ENCODE measurements at places on chromosomes 4 and X.
A peak's percentile ranks its signal among the peaks of the same experiment; 100 is the strongest.

DNA sequence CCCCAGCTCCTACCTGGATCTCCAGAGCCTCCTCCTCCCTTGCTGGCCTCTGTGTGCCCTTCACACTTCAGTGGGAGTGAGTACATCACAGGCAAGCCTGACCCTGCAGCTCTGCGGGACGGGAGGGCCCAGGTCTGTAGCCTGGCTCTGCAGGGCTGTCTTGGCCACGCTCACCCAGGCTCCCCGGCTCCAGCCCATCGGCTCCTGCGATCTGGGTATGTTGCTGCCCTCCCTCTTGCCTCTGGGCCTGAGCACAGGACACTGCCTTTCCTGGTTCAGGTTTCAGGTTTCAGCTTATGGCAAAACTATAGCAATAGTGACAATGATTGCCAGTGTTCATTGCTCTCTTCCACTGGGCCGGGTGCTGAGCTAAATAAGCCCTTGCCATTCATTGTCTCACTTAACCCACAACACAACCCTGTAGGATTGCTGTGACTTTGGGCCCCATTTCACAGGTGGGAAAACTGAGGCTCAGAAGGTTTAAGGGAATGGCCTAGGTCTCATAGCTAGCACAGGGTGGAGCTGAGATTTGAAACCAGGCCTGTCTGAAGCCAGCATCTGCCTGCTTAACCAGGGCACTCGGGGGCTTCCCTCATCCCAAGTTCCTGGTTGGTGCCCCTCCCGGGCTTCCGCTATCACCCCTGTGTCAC, 44.6 kb upstream of the SORCS2 start:
- DNase-seq = no peak

- DNase-seq = peak; percentile 33
Observed at GRCh38 chrX:119853444-119853843, 681 bp upstream of the UPF3B start.

DNA sequence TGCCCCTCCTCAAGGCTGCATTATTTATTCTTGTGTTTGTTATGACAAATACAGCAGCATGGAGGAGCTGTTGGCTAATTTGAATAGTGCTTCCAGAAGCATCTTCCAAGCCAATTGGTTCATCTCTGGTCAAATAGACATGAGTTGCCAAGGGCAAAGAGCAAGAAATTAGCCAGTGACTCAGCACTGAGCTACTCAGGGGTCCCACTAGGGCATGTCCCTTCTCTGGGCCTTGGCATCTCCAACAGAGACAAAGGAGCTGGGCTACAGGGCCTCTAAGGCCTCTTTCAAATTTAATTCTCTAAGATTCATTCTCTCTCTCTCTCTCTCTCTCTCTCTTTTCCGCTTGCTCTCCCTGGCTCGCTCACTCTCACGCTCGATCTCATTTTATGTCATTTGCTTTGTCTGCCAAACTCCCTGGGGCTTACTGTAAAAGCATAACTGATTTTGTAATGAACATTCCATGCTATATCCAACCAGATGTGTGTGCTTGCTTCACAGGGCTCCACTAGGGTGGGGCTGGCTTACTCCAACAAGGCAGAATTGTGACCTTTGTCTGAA, 86.7 kb upstream of the MAGEA4 start:
- DNase-seq = no peak

GRCh38 chr4:57490520-57491255, 380.5 kb upstream of the IGFBP7 start:
- no peak for DNase-seq

GRCh38 chrX:49912086-49912485, 10.3 kb upstream of the CLCN5 start:
- no peak for DNase-seq

DNA sequence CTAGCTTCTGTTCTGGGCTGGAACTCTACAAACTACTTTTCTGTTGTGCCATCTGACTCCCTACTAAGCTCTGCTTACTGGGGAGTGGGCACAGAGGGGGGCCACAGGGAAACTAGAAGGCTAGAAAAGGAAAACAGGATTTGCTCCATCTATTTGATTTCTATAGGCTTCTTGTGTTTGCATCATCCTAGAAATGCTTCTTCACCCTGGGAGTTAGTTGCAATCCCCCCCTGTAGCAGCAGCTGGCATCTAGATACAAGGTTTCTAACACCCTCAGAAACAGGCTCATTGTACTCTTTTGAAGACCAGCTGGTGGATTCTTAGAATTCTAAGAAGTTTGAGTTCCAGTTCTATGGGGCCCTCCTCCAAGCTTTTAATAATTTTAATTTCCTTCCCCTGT, 213.4 kb downstream of the TMA16 start:
- no peak for DNase-seq

DNA sequence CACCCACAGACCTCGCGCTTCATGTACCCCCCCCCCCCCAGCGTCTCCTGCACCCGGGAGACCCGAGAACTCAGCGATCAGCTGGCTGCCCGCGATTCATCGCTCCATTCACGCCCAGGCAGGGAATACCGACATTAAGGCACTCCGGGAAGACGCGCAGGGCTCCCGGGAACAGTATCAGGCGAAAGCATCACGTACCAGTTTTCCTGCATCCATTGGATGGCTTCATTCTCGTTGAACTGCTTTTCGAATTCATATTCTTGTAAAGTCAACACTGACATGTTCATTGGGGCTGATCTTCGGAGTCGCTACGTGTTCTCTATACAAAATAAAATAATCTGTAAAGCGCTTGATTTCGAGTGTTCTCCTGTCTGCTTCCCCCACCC, 373 bp downstream of the ELOVL6 start:
- DNase-seq = peak; percentile 43

GRCh38 chr4:154625971-154626370, 13.5 kb upstream of the FGG start:
- DNase-seq = no peak

- no peak for DNase-seq
Observed at GRCh38 chrX:53279296-53280237, 1.8 kb downstream of the IQSEC2 start.

DNA sequence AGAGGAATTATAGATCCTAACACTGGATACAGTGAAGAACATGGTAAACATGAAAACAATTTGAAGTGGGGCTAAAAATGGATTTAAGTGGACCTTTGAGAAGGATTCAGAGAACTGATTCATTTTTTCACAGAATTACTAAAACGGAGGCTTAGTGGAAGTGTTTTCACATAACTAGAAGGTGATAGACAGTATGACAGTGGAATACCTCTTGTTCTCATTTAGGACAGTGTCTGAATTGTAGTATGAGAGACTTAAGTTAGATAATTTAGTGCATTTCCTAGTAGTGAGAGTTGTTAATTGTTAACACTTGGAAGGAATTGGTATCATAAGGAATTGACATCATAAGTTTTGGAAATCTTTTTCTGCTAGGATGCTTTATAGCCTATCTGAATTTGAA, 64.1 kb downstream of the FIP1L1 start:
- no peak for DNase-seq

- no peak for DNase-seq
Observed at GRCh38 chrX:3748052-3748559, 34.7 kb upstream of the PRKX start.

DNA sequence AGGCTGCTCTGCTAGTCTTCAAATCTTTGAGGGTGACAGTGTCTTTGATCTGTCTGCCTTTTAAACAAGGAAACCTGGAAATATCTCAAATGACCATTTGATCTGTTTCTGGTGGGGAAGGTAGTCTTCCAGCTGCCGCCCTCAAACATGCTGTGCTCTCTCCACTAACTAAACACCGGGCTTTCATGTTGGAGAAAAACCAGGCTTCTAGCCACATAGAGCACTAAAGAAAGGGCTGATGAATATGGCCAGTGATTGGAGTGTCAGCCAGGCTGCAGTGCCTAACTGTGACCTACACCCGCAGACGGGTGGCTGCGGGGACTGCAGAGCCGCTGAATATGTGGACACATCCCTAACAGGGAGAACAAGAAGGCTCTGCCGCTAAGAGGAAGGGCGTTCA, 85.9 kb downstream of the UNC5C start:
- no peak for DNase-seq

DNA sequence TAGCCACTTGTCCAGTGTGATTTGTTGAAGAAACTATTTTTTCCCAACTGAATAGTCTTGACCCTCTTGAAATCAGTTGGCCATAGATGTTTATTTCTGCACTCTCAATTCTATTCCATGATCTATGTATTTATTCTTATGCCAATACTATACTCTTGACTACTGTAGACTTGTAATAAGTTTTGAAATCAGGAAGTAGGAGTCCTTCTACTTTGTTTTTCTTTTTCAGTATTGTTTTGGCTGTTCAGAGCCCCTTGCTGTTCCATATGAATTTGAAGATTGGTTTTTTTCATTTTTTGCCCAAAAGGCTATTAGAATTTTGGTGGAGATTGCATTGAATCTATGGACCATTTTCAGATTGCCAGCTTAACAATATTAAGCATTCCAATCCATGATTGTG, 10.2 kb downstream of the SAP30 start:
- DNase-seq = no peak

- no peak for DNase-seq
Observed at GRCh38 chrX:16832301-16832700, 37.9 kb downstream of the RBBP7 start.

DNA sequence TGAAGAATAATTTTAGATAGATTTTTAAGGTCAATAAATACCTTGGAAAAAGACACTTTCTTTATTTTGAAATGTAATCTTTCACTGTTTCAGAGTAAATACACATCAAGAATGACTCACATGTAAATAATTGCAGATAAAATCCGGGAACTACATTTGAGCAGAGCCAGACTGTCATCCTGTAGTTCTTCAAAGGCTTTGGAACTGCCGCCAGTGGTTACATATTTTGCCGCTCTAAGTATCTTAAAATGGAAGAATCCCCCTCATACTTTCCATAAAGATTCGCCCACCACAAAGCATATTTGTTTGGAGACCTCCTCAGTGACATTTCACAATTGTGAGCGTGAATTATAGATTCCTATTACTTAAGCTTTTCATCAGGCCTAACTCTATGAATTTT, 607.8 kb upstream of the ZFP42 start:
- no peak for DNase-seq

DNA sequence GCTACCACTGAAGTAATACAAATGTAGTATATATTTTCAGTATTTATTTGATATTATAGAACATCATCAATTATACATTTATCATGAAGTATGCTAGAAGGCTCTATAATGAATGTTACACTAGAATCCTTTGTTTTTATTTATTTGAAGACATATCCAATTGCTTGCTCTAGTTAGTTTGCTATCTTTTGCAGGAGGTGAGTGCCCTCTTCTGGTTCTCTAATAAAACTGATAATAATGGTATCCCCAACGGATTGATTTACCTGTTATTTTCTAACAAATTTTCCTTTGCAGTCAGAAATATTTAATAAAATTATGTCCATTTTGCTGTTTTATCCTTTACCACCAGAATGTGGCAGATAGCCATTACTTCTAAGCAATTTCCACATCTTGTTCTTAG, 274.3 kb upstream of the TACR3 start:
- no peak for DNase-seq

DNA sequence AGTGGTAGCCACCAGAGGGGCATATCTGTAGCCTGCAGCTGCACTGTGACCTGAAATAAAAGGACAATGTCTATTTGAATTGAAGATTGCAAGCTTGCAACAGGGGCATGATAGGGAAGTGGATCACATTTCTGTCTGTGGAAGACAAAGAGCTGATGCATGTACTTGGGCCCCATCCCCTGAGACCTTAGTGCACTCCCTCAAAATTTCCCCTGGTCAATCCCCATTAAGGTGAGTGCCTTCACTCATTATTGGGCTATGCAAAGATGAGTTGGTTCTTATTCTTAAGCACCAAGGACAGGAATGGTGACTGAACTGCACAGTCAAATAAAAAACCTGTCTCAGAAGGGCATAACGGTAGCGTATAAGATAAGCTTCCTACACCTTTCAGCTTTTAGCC, 273.1 kb upstream of the ARSJ start:
- DNase-seq = no peak

GRCh38 chr4:104940927-104941326, 205.7 kb upstream of the TET2 start:
- no peak for DNase-seq

- DNase-seq = no peak
Observed at GRCh38 chr4:54487491-54487890, 170.3 kb upstream of the KIT start.

DNA sequence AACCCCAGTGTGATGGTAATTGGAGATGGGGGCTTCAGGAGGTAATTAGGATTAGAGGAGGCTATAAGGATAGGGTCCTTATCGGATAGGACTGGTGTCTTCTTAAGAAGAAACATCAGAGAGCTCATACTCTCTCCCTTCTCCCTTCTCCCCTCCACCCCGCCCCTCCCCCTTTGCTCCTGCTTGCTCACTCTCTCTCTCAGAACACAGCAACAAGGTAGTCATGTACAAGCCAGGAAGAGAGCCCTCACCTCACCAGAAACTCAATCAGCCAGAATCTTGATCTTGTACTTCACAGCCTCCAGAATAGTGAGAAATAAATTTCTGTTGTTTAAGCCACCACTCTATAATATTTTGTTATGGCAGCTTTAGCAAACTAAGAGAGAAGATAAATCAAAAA, 4.5 kb downstream of the DDX60L start:
- DNase-seq = no peak

DNA sequence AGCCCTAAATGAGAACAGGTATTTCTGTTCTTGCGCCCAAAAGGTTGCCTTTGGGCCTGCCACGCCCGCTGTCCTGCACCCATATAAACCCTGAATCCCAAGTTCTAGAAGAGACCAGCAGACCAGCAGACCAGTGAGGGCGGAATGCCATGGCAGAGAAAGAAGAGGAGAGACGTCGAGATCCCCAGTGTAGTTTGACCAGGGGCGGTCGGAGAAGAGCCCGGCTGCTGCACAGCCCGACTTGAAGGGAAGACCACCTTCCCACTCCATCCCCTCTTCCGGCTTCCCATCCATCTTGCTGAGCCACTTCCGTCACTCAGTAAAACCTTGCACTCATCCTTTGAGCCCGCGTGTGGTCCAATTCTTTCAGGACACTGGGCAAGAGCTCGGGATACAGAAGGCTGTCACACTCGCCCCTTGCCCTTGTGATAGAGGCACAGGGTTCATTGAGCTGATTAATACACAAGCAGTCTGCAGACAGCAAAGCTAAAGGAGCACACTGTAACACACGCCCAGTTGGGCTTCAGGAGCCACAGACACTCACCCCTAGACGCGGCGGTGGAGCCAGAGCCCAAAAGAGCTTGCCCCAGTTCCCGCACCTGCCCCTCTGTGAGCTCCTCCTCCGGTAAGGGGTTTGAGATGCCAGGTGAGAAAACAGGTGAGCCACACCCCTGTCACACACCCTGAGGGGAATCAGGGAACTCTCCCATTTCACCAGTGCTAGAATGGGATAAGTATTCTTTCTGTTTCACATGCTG, 230.8 kb downstream of the PCDH10 start:
- DNase-seq = no peak

GRCh38 chrX:108464604-108465003, 25.0 kb downstream of the COL4A5 start:
- no peak for DNase-seq

GRCh38 chr4:14364953-14365536, 637.2 kb upstream of the CPEB2 start:
- no peak for DNase-seq

DNA sequence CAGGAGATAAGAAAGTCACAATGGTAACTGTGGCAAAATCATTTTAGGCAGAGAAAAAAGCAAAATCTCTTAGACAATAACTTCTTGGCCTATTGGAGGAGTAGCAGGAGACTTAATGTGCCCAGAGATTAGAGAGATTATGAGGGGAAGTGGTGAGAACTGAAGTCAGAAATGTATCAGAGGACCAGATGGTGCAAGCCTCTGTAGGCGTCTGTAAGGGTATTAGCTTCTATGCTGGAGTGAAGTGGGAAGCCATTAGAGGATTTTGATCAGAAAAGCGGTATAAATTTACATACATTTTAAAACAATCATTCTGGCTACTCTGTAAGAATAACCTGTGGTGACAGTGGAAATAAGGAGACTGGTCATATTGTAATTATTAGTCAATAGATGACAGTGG, 236.7 kb downstream of the FAT4 start:
- no peak for DNase-seq

All from head of caudate nucleus (tissue), 42 donors.